OCI-M1 (cell line): ENCODE measurements at places on chromosomes 1 and 21.
A peak's percentile ranks its signal among the peaks of the same experiment; 100 is the strongest.

DNA sequence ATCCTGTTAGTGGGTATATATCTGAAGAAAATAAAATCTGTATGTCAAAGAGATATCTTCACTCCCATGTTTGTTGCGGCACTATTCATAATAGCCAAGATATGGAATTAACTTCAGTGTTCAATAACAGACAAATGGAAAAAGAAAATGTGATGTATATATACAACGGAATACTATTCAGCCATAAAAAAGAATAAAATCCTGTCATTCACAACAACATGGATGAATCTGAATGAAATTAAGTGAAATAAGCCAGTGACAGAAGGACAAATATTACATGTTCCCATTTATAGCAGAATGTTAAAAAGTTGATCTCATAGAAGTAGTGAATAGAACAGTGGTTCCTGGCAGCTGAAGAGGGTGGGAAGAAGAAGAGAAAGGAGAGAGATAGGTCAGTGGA, 239.1 kb upstream of the RUNX1 start:
- no peak for DNase-seq

DNA sequence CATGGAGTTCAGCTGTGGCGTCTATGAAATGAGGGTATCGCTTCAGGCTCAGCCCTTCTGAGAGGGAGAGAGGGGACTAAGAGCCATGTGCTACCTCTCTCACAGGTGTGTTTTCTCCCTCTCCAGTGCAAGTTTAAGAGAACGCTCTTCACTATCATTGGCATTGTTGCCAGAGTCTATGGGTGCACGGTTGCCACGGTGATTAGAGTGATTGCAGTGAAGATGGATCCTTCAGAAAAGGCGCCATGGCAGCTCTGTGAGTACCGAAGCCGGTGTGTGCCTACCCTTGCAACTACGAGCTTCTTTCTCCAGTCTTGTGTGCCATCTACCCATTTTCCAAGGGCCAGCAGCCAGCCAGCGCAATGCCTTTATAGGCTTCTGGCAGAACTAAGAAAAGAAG, 290.5 kb downstream of the OMA1 start:
- DNase-seq = no peak

DNA sequence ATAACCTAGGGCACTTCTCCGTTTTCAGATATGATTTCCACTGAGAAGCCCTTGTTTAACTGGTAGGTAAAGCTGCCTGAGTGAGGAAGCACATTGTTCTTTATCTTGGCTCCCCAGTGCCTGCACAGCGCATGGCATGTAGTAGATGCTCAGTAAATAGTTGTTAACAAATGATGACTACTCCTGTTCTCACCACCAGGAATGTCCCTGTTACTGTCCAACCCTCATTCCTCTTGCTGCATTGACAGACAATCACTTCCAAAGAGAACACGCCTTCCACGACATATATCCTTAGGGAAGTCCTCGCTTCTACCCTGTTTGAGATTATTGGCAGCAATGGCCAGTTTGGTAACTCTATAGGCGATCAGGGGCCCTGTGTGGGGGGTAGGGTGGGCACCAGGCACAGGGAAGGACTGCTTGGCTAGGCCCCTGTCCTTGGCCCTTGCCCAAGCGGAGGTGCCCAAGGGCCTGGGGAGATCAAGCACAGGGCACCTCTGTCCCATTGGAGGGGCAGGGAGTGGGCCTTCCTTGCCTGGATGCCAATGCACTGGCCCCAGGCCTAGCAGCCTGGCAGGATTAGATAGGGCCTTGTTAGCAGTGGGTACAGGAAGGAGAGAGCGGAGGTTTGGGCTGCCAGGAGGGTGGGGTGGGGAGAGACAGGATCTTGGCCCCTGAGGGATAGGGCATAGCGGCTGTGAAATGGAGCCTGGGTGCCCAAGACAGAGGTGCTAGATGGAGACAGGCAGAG, 10.2 kb downstream of the NES start:
- DNase-seq = no peak

DNA sequence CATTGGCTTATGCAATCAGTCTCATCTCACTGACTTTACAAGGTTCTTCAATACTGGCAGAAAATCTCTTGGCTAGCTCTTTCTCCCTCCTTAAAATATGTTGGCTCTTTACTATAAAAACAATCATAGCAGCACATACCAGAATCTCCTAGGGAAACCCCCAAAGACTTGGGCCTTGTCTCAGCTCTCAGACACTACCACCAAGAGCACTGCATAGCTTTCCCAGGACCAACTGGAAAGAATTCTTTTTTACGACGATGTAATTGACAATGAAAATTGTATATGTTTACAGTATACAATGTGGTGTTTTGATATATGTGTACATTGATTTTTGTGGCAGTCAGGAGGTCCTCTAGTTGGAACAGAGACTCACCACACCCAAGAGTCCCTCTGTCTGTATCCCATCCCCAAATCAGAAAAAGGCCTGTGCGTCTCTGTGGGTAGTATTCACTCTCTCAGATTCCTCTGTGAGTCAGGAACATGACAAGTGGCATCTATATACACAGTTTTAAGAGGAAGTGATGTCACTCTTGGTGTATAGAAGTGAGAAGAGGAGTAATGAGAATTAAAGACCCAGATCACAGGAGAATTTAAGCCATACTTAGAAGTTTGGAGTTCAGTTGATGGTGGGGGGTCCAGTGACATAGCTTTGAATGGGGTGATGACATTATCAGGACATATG, 21.1 kb downstream of the SMAP2 start:
- peak; percentile 44 for DNase-seq

DNA sequence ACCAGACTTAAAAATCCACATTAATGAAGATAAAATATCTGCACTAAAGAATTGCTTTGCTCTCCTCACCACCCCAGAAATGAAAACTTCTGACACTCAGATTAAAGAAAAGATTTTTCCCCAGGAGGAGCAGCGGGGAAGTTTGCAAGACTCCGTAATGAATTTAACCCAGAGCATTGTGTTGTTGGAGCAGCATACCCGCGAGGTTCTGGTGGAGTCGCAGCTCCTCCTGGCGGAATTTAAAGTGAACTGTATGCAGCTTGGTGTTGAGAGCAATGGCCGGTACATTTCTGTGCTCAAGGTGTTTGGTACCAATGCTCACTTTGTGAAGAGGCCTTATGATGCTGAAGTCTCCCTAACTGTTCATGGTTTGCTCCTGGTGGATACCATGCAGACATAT, 46.4 kb downstream of the VPS13D start:
- DNase-seq = no peak

DNA sequence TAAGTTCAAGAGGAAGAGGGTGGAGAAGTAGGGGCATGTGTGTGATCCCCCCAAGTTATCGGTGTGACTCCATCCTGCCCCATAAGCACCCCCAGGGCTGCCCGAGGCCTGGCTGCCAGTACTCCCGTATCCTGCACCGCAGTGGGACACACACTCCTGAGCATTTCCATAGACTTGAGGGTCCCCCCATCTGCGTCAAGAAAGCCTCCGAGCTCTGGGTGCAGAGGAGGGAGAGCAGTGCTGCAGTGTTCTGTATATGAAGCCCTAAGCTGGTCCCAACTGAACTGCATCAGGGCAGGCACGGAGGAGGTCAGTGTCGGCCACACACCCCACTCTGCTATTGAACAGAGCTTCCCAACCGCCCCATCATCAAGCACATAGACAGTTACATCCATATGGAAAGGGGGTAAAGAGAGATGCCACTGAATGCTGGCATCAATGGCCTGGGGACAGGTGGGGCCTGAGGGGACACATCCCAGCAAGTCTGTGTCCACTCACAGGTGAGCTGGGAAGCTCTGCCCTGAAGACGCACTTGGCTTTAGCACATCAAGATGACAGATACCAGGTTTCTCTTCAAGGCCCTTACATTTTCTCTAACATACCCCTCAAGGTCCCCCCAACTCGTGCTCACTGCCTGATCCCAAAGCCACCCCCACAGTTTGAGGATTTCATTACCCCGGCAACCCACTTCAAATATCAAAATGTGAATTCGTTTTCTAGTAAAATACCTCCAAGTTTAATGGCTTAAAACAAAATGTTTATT, 64.3 kb downstream of the EVA1C start:
- no peak for DNase-seq

GRCh38 chr1:206715552-206716158, 30.9 kb downstream of the MAPKAPK2 start:
- peak; percentile 58 for DNase-seq

- no peak for DNase-seq
Measured at GRCh38 chr1:153375511-153375910, at the start of gene S100A12. S100A12 (minus strand) TSS chr1:153375621; CDS start chr1:153374592, 1,029 bp downstream.
